ENCODE measurements at places on chromosomes 11 and 22. TPM values are rescaled to one million over a fixed set of nuclear protein-coding genes. Genes with fewer than 3 reads are reported as not detected.
A peak's percentile ranks its signal among the peaks of the same experiment; 100 is the strongest.

DNA sequence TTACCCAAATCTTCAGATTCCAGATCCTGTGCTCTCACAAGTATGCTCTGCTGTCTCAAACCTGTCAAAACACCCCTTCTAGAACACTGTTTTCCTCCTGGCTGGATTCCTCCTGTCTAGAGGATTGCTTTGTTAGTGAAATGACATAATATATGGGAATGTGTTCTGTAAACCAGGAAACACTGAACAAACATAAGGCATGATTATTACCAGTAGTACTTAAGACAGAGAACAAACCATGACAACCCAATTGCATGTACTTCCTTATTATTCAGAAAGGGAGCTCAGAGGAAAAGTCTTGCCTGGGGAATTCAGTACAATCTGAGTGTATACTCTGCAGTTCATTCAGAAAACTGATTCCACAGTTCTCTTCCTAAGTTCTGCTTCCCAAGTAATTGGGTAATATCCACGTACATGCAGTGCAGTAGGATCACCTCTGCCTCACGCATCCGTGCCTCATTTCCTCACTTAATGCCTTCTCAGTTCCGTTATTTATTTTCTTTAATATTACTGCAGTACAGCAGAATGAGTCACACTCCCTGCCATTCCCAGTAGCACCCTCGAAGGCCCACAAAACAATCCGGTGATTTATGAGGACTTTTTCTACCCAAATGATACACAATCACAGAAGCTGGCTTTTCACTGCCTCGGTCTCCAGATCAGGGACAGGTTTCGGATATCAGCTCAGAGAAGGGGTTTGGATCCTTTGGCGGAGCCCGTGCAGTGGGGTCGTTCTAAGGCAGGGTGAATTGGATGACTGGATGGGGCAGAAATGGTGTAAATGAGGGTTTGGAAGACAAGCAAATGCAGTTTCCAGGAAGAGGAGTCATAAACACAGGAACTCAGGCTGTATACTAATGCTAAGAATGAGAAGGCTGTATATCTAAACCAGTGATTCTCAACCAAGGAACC, 896.9 kb downstream of the KCNA4 start:
- H3K27ac ChIP-seq: peak overlapping the region; percentile 26
- H3K4me1 ChIP-seq: no peaks in the 10 kb centered on the region
- no peaks in the 10 kb centered on the region for H3K27me3 ChIP-seq
- no peaks in the 10 kb centered on the region for H3K36me3 ChIP-seq

- peak overlapping the region; percentile 85 for H3K27ac ChIP-seq
- H3K4me1 ChIP-seq: no peaks in the 10 kb centered on the region
- H3K36me3 ChIP-seq: no peaks in the 10 kb centered on the region
- no peak overlapping the region for H3K4me3 ChIP-seq
- no peak for DNase-seq
- no peaks in the 10 kb centered on the region for H3K27me3 ChIP-seq
These were observed 60.2 kb downstream of the LRP5 start for GRCh38 chr11:68372625-68373024.

Gene A4GALT
- total RNA-seq: 100.0 TPM

- no peaks in the 10 kb centered on the region for H3K36me3 ChIP-seq
- peak within 1 kb of the TSS; percentile 87 for H3K27ac ChIP-seq
- H3K4me1 ChIP-seq: peaks cover 11% of the 10 kb centered on the region
- no peaks in the 10 kb centered on the region for H3K27me3 ChIP-seq
- peak within 1 kb of the TSS; percentile 52 for H3K4me3 ChIP-seq
These were observed at the start of gene FADS2 for GRCh38 chr11:61827571-61828378. Gene FADS2, plus strand, starts transcription at chr11:61828300. Its CDS starts 91 bp downstream, at chr11:61828391.

Gene OR52W1
- not detected for total RNA-seq

Gene OR6A2
- not detected for total RNA-seq

- H3K4me1 ChIP-seq: no peaks in the 10 kb centered on the region
- no peaks in the 10 kb centered on the region for H3K27me3 ChIP-seq
- H3K27ac ChIP-seq: no peak overlapping the region
These were observed 661.9 kb downstream of the ETS1 start for GRCh38 chr11:127925475-127925874.

GRCh38 chr11:126990716-126991480, 9.7 kb downstream of the KIRREL3 start:
- no peak overlapping the region for H3K27ac ChIP-seq
- no peaks in the 10 kb centered on the region for H3K36me3 ChIP-seq
- DNase-seq: no peak

Gene PDE2A
- total RNA-seq: 100 TPM

Gene SYT8
- total RNA-seq: not detected

DNA sequence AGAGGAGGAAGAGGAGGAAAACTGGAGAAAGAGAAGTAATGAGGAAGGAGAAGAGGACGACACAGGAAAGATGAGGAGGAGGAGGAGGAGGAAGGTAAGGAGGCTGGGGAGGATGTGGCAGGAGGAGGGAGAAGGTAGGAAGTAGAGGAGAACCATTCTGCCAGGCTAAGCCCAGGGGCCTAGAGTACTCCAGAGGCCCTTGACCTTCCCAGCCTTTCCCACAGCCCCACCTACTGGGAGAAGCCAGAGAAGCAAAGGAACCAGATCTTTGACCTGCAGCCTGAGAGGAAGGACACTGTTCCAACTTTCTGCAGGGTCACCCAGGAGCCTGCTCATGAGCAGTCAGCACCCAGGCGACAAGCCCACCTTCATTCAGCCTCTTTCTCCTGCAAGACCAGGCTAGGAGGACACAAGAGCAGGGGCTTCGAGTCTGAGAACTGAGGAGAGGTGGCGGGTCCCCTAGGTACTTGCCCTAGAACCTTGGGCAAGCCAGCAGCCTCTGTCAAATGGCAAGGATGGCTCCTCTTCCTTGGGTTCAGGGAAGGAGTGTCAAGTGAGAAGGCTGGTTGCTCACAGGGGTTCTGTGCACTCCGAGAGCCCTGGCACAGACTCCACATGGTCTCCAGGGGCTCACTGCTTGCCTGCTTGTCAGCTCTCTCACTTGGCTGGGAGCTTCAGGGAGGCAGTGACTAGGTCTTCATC, 27.9 kb upstream of the OAF start:
- no peaks in the 10 kb centered on the region for H3K4me1 ChIP-seq
- H3K36me3 ChIP-seq: no peaks in the 10 kb centered on the region
- H3K4me3 ChIP-seq: no peak overlapping the region
- no peaks in the 10 kb centered on the region for H3K27me3 ChIP-seq
- peak overlapping the region; percentile 85 for H3K27ac ChIP-seq
- peak; percentile 39 for DNase-seq

Gene BATF2
- 0.90 TPM for total RNA-seq

Gene CBLIF
- total RNA-seq: not detected

Gene ART5
- total RNA-seq: 2.4 TPM

Gene OR10D3
- total RNA-seq: not detected
